ENCODE measurements at places on chromosomes 4 and X. TPM values are rescaled to one million over a fixed set of nuclear protein-coding genes. Genes with fewer than 3 reads are reported as not detected.

The CT45A5 gene
- not detected for total RNA-seq

- DNase-seq, result no peak
- peaks cover 11% of the 10 kb centered on the region for H3K4me1 ChIP-seq
- H3K27ac ChIP-seq, result no peak overlapping the region
Observed at GRCh38 chr4:173418639-173419038, 19.7 kb upstream of the SCRG1 start.

GRCh38 chr4:61997831-61998230, 797.7 kb downstream of the ADGRL3 start:
- no peaks in the 10 kb centered on the region for H3K4me1 ChIP-seq
- H3K27ac ChIP-seq, result no peak overlapping the region
- H3K36me3 ChIP-seq, result no peaks in the 10 kb centered on the region
- no peaks in the 10 kb centered on the region for H3K27me3 ChIP-seq
- no peak for DNase-seq
- H3K4me3 ChIP-seq, result no peak overlapping the region

The SMAD1 gene
- total RNA-seq, result 12.7 TPM

- H3K36me3 ChIP-seq, result no peaks in the 10 kb centered on the region
- DNase-seq, result no peak
- H3K27ac ChIP-seq, result no peak overlapping the region
- H3K4me3 ChIP-seq, result no peak overlapping the region
- peaks cover 20% of the 10 kb centered on the region for H3K4me1 ChIP-seq
- H3K27me3 ChIP-seq, result no peaks in the 10 kb centered on the region
Observed at GRCh38 chr4:101306225-101306624, 41.1 kb downstream of the PPP3CA start.

GRCh38 chr4:155805016-155805415, 46.2 kb downstream of the GUCY1B1 start:
- no peaks in the 10 kb centered on the region for H3K27me3 ChIP-seq
- H3K4me3 ChIP-seq, result no peak overlapping the region
- no peak for DNase-seq
- no peaks in the 10 kb centered on the region for H3K4me1 ChIP-seq

GRCh38 chr4:15451181-15451865, 18.4 kb upstream of the CC2D2A start:
- H3K4me3 ChIP-seq, result no peak overlapping the region
- no peaks in the 10 kb centered on the region for H3K27me3 ChIP-seq
- H3K27ac ChIP-seq, result no peak overlapping the region
- no peaks in the 10 kb centered on the region for H3K4me1 ChIP-seq

The CLCN5 gene
- total RNA-seq, result 3.5 TPM

DNA sequence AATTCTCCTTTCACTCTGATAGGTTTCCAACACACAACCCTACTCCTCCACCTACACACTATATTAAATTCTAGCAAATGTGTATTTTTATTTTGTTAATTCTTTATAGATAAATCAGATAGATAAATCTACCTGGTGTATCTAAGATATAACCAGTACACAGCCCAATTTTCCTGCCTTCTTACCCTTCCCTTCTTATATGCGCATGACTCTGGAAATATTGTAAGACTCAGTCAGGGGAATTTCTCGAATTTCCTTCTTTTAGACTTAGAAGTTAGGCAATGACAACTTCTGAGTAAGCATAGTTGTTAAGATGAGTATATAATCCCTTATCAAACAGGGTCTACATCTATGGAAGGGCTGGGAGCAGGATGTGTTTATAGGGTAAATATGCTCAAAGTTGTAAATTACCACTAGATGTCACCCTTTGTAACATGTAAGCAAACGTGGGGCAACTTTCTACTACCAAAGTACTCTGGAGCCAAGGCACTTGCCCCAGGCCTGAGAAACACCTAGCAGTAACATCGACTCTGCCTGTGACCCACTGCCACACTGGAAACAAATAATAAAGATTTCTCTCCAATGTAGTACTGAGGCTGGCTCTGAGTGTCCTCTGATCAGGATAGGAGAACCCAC, 444.7 kb downstream of the IQCM start:
- H3K27ac ChIP-seq, result no peak overlapping the region
- no peaks in the 10 kb centered on the region for H3K36me3 ChIP-seq
- H3K4me1 ChIP-seq, result no peaks in the 10 kb centered on the region
- no peak overlapping the region for H3K4me3 ChIP-seq
- no peak for DNase-seq

The CPLX1 gene
- total RNA-seq, result 0.42 TPM

GRCh38 chr4:151415978-151416377, 7.0 kb downstream of the FHIP1A start:
- H3K27me3 ChIP-seq, result peaks cover 20% of the 10 kb centered on the region
- no peak for DNase-seq
- H3K36me3 ChIP-seq, result no peaks in the 10 kb centered on the region
- no peak overlapping the region for H3K27ac ChIP-seq

The ARMCX4 gene
- 0.96 TPM for total RNA-seq

- H3K27ac ChIP-seq, result no peak overlapping the region
- H3K36me3 ChIP-seq, result no peaks in the 10 kb centered on the region
- DNase-seq, result no peak
- no peaks in the 10 kb centered on the region for H3K4me1 ChIP-seq
- H3K27me3 ChIP-seq, result no peaks in the 10 kb centered on the region
Observed at GRCh38 chrX:78800694-78801093, 53.2 kb downstream of the LPAR4 start.

The OCIAD1 gene
- 93.6 TPM for total RNA-seq

- no peaks in the 10 kb centered on the region for H3K36me3 ChIP-seq
- H3K27ac ChIP-seq, result no peak overlapping the region
- H3K4me3 ChIP-seq, result no peak overlapping the region
- no peaks in the 10 kb centered on the region for H3K4me1 ChIP-seq
- no peak for DNase-seq
- H3K27me3 ChIP-seq, result peaks cover 34% of the 10 kb centered on the region
Observed at GRCh38 chr4:13640149-13640940, 12.8 kb upstream of the BOD1L1 start.

DNA sequence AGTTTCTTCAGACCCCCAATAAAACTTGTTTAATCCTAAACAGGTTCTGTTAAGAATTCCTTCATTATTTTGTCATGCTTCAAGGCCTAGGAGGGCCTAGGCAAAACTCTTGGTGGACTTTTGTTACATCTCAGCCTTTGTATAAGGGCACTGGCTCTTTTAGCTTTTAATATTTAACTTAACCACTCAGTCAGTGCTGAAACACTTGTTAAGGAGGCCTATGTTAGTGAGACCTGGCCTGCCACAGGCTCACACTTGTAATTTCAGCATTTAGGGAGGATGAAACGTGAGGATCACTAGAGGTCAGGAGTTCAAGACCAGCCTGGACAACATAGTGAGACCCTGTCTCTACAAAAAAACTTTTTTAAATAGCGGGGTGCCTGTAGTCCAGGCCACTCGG, 32.7 kb upstream of the PGK1 start:
- H3K36me3 ChIP-seq, result peaks cover 6% of the 10 kb centered on the region
- DNase-seq, result no peak
- H3K4me1 ChIP-seq, result peaks cover 23% of the 10 kb centered on the region
- H3K27ac ChIP-seq, result no peak overlapping the region
- H3K27me3 ChIP-seq, result no peaks in the 10 kb centered on the region

The UGT2B10 gene
- not detected for total RNA-seq

The WNK3 gene
- 0.15 TPM for total RNA-seq

The CSAG3 gene
- total RNA-seq, result 0.35 TPM

- peaks cover 3% of the 10 kb centered on the region for H3K36me3 ChIP-seq
- H3K27me3 ChIP-seq, result peaks cover 50% of the 10 kb centered on the region
- peaks cover 11% of the 10 kb centered on the region for H3K4me1 ChIP-seq
- peak within 1 kb of the TSS; percentile 63 for H3K4me3 ChIP-seq
- H3K27ac ChIP-seq, result no peak within 1 kb of the TSS
Observed at GRCh38 chr4:52750819-52751486, at the start of gene ERVMER34-1. Gene ERVMER34-1 (minus strand): TSS chr4:52751425. CDS start chr4:52745520, 5,905 bp downstream.

The RASSF6 gene
- total RNA-seq, result 0.19 TPM

- no peaks in the 10 kb centered on the region for H3K36me3 ChIP-seq
- H3K4me1 ChIP-seq, result peaks cover 16% of the 10 kb centered on the region
- DNase-seq, result no peak
- no peak overlapping the region for H3K4me3 ChIP-seq
Observed at GRCh38 chrX:20063716-20064351, 52.9 kb downstream of the MAP7D2 start.

GRCh38 chr4:126604268-126604867, 1028.4 kb upstream of the INTU start:
- no peaks in the 10 kb centered on the region for H3K27me3 ChIP-seq
- no peak overlapping the region for H3K4me3 ChIP-seq
- H3K27ac ChIP-seq, result no peak overlapping the region
- no peak for DNase-seq
- no peaks in the 10 kb centered on the region for H3K4me1 ChIP-seq
- no peaks in the 10 kb centered on the region for H3K36me3 ChIP-seq

The TLR7 gene
- total RNA-seq, result 0.10 TPM

The MGAT4D gene
- total RNA-seq, result not detected

All from activated CD4-positive, alpha-beta T cell treated with anti-CD3 and anti-CD28 coated beads, Interleukin-2, amount 10 ng/mL, durations not matched to agents 7 days and 5 days (primary cell).